ENCODE measurements at places on chromosomes 1 and 21.

- no peak for DNase-seq
Observed at GRCh38 chr1:53391296-53391695, 63.4 kb upstream of the LRP8 start.

DNA sequence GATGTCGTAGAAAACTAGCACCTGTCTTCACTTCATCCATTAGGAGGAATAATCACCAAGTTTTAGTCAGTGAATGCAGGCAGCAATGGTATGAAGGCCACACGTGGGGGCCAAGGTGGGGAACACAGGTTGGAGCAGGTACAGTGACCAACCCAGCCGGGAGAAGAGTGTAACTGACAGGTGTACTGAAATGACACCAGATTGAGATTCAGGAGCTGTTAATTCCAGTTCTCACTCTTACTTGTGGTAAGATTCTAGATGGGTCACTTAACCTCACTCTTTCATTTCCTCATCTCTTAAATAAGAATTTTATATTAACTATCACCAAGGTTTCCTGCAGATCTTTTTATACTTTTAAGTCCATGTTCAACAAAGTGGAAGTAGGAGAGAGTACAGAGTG is 206.2 kb upstream of the PTBP2 start:
- DNase-seq: no peak

DNA sequence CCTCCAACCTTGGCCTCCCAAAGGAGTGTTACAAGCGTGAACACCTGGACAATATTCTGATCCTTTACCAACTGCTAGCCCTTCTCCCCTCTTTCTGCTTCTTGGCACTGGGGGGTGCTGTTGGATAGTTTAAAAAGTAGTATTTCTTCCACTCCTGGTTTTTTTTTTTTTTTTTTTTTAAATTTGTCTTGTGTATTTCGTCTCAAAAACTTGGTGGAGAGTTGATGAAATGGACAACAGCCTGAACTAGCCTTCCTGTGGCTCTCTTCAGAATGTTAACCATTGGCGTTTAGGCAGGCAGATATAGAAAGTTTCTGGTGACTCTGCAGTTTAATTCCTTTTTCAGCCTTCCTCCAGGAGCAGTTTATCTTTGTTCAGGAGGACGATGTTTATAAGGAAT is 69.7 kb upstream of the USP24 start:
- peak; percentile 48 for DNase-seq

DNA sequence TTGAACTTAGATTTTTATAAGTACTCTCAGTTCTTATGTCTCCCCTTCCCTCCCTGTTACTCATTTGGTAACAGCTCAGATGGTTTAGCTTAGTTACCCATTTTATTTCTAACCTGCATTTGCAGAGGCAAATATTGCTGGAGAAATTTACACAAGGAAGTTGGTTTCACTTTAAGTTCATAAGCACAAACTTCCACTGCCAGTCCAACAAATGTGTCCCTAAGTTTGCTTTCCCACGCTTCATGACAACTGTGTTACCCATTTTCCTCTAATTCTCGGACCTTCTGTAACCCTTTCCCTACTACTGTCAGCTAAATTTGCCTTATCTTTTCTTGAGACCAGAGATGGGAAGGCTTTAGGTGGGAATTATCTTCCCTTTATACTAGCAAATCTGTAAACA is 63.9 kb upstream of the GPR25 start:
- DNase-seq: no peak

GRCh38 chr1:196423612-196424011 is 184.6 kb downstream of the KCNT2 start:
- no peak for DNase-seq

GRCh38 chr1:40312238-40313205 is 4.6 kb downstream of the COL9A2 start:
- no peak for DNase-seq

DNA sequence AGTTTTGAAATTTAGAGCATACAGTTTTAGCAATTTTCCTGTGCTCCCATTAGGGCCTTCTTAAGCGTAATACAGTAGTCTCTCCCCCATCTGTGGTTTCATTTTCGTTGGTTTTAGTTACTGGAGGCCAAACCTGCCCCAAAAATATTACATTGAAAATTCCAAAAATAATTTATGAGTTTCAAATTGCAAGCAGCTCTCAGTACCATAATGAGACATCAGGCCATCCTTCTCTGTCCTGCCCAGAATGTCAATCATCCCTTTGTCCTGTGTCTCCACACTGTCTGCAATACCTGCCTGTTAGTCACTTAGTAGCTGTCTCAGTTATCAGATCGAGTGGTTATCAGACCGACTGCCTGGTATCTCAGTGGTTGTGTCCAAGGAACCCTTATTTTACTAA is 45.4 kb downstream of the ADSS2 start:
- no peak for DNase-seq

- no peak for DNase-seq
Observed at GRCh38 chr1:118214866-118215265, 29.8 kb upstream of the SPAG17 start.

DNA sequence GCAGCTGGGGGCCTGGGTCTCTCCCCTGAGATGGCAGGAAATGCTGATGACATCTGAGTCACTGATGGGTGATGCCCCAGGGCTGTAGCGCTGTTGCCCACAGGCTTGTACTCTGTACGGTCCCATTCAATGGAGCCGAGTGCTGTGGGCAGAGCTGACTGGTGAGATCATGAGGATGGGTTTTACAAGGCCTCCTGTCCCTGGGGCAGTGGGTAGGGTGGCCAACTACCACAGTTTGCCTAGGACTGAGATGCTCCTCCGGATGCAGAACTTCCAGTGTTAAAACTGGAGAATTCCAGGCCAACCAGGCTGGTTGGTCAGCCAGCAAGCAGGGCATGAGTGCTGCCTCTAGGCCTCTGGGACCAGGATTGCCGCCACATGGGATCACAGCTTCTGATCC is 9.2 kb downstream of the PHLDA3 start:
- DNase-seq: no peak

GRCh38 chr1:103220631-103221041 is 112.3 kb upstream of the COL11A1 start:
- peak; percentile 87 for DNase-seq

DNA sequence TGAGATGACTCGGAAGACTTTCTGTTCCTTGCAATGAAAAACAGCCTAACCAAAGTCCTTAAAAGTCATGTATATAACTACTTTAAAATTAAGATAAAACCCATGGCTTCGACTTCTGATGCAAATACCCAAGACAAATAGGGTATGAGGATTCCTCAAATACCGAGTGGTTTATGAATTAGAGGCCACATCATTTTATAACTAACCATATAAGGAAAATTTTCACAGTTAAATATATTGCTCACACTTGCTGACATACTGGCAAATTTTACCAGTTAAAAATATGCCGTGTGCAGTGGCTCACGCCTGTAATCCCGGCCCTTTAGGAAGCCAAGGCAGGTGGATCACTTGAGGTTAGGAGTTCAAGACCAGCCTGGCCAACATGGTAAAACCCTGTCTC is 5.4 kb downstream of the RERE start:
- no peak for DNase-seq

DNA sequence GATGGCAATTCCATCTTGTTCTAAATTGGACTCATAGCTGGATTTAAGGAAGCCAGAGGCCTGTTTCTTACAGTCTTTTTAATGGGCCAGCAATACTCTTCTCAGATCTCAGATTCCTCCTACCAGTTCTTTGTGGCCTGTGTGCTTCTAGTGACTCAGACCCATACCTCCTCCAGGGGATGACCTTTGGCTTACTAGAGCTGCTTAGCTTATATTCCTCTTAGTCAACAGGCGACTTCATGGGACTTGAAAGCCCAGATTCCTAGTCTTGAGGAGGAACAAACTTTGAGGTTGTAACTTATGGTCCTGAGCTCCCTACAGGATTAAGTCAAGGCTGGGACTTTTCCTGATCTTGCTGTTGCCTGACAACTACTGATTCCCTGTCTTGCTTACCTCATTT is 12.4 kb upstream of the PAPPA2 start:
- no peak for DNase-seq

DNA sequence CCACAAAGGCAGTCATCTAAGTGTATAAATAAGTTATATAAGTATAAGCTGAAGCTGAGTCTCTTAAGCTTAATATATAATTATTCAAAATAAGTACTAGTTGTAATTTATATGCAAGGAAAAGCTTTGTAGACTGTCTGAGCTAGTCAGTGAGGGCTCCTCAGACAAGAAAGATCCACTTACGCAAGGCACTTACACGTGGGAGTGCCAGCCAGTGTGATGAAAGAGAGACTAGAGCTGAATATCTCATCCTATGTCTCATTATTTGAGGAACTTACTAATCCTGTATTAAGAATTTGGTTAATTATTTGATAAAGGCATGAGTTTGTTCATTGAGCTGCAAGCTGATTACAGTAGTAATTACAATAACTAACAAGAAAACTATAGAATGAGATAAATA is 146.9 kb downstream of the PDE4B start:
- DNase-seq: no peak

GRCh38 chr1:111227851-111228747 is 586 bp downstream of the CHI3L2 start:
- peak; percentile 15 for DNase-seq

DNA sequence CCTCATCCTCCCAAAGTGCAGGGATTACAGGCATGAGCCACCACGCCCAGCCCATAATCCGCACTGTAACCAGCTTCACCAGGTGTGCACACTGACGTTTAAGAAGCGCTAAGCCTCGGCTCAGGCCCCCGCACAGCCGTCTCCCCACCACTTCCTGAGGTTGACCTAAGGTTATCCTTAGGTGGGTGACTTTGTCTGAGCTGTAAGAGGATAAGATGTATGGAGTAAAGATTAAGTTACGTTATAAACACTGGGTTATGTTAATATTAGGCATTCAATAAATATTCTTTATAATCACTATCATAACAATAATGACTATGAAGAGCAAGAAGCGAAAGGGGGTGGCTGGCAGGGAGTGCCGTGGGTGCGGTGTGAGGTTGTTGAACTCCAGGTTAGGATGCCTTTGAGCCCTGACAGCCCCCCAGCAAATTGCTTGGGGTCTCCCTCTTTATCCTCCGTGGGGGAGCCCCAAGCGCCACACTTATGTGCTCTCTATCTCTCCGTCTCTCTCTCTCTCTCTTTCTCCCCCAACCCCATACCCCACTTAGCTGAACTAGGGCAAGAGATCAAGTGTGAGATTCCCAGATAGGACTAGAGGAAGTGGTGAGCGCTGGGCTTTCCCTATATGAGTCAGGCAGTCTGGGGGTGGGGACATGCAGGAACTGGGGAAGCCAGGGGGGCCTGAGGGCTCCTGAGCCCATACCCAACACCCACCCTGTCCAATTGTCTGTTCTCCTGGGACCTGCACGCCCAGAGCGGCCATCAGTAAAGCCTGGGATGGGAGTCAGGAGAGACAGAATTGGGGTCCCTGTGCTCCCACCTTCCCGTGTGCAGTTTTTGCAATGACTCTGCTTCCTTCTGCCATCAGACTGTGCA is 7.6 kb downstream of the EFHD2 start:
- DNase-seq: no peak

DNA sequence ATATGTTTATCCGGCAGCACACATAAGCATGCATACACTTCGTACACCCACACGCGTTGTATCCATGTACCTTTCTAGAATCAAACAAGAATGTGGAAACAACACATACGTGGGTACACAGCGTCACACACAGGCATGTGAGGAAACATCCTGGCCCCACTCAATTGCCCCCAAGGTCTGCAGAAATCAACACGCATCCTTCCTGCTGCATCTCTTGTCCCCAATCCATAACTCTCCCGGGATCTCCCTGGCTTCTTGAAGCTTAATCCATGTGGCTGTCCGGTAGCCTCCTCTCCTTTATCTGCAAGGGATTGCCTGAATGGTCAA is 5.5 kb upstream of the TBX15 start:
- no peak for DNase-seq

GRCh38 chr1:4083231-4084047 is 183.4 kb upstream of the C1orf174 start:
- DNase-seq: no peak

GRCh38 chr21:44907966-44908895 is 12.5 kb downstream of the ITGB2 start:
- no peak for DNase-seq

DNA sequence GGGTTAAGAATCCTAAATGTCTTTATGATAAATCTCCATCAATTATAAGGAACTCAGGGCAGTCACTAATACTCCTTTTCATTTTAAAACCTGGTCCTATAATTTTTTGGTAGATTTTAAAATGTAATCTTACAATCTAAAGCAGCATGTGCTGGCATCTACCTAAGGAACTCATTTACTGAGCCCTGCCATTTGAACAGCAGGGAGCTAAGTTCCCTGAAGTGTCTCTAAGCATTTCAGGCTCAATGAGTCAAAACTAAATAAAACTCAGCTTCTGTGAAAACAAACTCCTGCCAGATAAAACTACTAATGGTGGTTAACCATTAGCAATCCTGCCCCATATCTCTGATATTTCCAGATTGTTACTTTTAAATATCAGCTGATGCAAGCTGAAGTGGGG is 1371.8 kb upstream of the PRMT6 start:
- DNase-seq: no peak

DNA sequence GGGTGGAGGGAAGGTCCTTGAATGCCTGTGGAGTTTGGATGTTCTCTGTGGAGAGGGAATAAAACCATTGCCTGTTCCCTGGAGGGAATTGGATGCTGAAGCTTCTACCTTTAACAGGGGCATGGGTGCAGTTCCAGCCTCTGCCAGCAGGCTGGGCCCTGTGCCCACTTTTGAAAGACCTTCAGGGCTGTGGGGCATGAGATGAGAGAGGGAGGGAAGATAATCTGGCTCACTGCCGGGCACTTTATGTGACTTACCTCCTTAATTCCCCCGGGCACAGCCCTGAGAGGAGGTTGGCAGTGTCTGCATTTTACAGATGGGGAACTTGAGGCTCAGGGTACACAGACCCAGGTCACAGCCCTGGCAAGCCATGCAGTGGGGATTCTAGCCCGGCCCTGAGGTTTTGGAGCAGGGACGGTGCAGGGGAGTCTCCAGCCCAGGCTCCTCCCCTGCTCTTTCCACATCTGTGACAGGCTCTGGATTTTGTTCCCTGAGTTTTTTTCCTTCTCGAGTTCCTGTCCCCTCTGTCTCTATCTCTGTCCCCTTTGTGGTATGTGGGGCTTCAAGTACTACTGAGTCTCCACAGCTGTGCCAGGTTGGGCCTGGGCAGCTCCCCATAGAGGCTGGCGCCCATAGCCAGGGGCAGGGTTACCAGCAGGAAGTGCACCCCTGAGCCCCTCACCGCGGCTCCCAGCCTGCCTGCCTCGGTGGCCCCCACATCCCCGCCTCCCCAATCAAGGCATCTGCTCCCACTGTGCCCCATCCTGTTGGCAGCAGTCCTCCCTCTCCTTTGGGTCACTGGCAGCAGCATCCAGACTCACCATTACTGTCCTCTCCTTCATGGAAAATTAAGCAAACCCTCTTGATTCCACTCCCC is 14.0 kb upstream of the THEMIS2 start:
- DNase-seq: peak; percentile 66

- DNase-seq: no peak
Observed at GRCh38 chr1:248818505-248819374, 7.0 kb downstream of the SH3BP5L start.

GRCh38 chr1:200021577-200022238 is 5.8 kb upstream of the NR5A2 start:
- DNase-seq: no peak

DNA sequence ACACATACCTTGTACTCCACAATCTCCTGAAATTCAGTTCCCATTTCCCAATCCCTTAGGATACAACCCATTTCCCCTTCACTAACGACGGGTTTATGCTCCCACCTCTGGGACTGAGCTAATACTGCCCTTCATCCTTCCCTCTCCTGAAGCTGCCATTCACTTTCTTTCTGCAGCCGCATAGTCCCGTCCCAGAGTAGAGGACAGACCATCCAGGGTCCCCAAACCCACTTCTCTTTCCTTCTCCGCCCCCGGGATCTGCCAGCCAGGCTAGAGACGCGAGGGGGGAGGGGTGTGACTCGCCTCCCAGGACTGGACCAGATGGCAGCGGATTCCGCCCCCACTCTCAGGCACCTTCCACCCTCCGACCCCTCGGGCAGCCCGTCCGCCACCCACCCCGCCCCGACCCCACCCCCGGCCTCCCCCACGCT is 679 bp downstream of the ABL2 start:
- no peak for DNase-seq
